Stimulated activated naive CD4-positive, alpha-beta T cell treated with Interleukin-2 at 50 U/mL for 16 hours (primary cell): ENCODE measurements at places on chromosomes 1 and 21.

GRCh38 chr1:196466166-196466565 lies 142.1 kb downstream of the KCNT2 start:
- DNase-seq, result no peak

- no peak for DNase-seq
Observed at GRCh38 chr1:174872615-174873058, 127.1 kb upstream of the CACYBP start.

- DNase-seq, result no peak
Observed at GRCh38 chr1:41622402-41622801, 137.9 kb upstream of the EDN2 start.

DNA sequence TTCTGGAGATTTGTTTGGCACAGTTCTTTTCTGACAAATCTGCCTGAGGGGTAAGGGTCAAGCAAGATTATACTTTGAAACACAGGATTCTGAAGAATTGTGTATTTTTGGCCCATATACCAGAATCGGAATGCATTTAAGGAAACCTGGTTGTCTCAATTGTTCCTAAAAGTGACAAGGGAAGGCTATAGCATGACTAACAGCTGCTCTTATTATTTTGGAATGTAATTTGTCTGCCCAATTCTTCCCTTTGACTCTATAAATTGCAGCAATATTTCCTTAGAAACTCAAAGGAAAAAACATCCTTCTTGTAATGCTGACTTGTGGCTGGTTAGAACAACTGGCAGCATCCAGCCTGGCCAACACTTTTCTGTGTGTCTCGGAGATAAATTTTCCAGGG lies 15.8 kb upstream of the VCAM1 start:
- no peak for DNase-seq

GRCh38 chr1:101262630-101263348 lies 26.0 kb downstream of the S1PR1 start:
- no peak for DNase-seq

DNA sequence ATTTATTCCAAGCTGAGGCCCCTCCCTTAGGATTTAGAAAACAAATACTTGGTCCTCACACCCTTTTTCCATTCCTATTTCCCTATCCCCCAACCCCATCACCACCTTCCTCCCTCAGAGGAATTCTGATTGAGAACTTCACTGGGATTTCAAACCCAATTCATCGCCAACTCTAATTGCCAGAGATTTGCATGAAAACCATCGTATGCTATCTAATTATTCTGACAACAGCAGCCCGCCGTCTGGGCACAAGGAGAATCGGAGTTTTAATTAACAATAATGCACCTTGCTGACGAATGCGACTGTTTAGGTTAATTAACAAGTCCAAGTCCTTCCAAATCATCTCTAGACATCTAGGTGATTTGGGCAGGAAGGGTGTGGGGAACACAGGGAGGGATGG lies 4.4 kb downstream of the ACKR1 start:
- DNase-seq, result no peak

- no peak for DNase-seq
Observed at GRCh38 chr1:176111835-176112234, 95.3 kb downstream of the COP1 start.

DNA sequence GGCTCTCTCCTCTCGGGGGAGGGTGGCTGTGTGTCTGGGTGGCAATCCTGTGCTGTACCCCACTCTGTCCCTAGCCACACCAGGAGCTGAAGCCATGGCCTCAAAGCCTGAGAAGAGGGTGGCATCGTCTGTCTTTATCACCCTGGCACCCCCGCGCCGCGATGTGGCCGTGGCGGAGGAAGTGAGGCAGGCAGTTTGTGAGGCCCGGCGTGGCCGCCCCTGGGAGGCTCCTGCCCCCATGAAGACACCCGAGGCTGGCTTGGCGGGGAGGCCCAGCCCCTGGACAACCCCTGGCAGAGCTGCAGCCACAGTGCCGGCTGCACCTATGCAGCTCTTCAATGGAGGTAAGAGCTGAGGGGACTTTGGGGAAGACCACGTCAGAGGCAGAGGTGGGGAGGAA lies 6.3 kb downstream of the FBLIM1 start:
- DNase-seq, result no peak

- DNase-seq, result no peak
Observed at GRCh38 chr1:199809311-199809710, 218.2 kb upstream of the NR5A2 start.

- no peak for DNase-seq
Observed at GRCh38 chr1:154497026-154497806, 4.8 kb upstream of the TDRD10 start.

DNA sequence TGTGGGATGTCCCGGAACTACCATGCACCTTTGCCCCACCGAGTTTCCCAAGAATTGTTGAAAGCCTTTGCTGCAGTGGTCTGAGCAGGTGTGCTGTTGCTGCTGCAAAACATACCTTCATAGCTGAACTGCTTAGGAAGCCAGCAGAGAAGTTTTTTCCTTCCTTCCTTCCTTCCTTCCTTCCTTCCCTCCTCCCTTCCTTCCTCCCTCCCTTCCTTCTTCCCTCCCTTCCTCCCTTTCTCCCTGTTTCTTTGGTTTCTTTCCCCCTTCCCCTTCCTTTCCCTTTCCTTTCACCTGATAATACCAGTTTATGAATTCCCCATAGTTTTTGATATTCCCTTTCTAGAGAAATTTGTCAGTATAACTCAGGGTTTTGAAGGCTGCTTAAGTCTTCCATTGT lies 10.8 kb upstream of the SH3D21 start:
- no peak for DNase-seq

GRCh38 chr1:27397110-27397509 lies 4.7 kb downstream of the GPR3 start:
- no peak for DNase-seq

GRCh38 chr21:18529254-18529653 lies 125.7 kb upstream of the TMPRSS15 start:
- DNase-seq, result no peak

DNA sequence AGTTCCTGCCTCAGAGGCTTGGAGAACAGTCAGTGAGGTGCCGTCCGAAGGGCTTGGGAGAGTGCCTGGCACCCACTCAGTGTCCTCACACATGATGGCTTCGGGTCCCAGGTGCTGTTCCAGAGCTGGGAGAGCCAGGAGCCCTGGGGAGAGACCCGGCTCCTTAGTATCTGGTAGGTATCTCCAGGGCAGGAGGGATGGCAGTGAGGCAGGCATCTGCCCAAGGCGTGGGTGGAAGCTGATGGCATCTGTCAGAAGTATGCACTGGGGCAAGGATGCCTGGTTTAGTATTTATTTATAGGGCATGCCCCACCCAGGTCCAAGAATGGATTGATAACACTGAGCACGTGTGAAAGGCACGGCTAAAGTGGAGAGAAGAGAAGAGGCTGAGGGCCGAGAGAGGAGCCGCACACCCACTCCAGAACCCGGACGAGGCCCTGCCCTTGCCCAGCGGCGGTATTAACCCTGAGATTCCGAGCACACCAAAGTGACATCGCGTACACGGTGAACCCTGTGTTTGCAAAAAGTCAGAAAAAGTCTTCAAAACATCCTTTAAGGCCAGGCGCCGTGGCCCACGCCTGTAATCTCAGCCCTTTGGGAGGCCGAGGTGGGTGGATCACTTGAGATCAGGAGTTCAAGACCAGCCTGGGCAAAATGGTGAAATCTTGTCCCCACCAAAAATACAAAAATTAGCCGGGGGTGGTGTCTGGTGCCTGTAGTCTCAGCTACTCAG lies 2.4 kb downstream of the TP73 start:
- DNase-seq, result no peak

GRCh38 chr1:4270651-4271337 lies 370.7 kb upstream of the C1orf174 start:
- DNase-seq, result no peak

- DNase-seq, result no peak
Observed at GRCh38 chr1:54846301-54846700, 40.7 kb downstream of the DHCR24 start.

DNA sequence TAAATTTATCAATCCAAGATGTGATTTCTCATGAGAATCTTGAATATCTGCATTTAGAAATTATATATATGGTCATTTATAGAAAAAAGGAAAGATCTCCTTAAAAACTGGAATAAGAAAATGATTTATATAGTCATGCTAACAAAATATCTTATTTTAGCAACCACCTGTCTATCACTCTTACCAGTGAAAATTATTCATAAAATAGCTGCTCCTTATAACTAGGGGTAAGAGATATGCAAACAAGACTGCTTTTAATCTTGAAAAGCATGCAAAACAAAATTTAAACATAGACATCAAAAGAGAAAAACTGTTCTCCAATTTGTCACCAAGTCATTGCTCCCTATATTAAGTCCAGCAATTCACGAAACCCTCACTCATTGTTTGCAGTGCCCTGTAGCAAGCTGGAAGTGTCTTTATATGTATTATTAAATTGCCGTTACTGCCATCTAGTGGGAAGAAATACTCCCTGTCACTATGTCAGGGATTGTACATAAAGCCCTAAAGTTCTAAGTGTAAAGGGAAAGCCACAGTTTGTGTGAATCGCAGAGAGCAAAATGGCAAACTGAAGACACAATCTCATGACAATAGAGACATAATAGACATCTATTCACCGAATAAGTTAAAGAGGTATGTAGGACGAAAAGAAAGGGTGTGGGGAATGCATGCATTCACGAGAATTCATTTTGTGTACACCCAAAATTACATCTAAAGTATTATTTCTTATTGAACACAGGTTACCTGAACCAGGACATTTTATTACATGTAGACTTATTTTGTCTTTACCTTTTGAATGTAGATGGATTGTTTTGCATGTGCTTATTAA lies 600.5 kb downstream of the USP25 start:
- no peak for DNase-seq

GRCh38 chr1:36775716-36776115 lies 258.6 kb downstream of the GRIK3 start:
- no peak for DNase-seq

DNA sequence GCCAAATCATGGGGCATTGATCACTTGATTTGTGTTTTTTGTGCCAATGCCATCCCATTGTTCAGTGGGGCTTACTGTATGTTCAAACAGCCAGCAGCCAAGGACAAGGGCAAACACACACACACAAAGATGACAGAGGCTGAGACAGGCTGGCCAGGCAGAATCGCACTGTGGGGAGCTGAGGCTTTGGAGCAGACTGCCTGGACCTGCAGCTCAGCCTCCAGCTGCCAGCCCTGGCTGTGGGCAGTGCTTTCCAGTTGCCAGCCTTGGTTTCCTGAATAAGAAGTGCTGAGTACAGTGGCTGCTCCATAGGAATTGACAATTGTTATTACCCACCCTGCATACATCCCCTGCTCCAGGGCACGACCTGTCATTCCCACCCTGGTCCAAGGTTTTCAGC lies 16.9 kb upstream of the PCP4 start:
- no peak for DNase-seq

GRCh38 chr21:30443226-30443625 lies 3.2 kb downstream of the KRTAP15-1 start:
- DNase-seq, result no peak
